ENCODE measurements at places on chromosomes 1 and 21.

GRCh38 chr1:899636-900317, 23.9 kb upstream of the SAMD11 start:
- no peak overlapping the region for H3K27ac ChIP-seq
- no peak for DNase-seq
- H3K36me3 ChIP-seq: no peaks in the 10 kb centered on the region
- H3K4me1 ChIP-seq: no peaks in the 10 kb centered on the region

GRCh38 chr21:35375115-35375514, 326.0 kb upstream of the RUNX1 start:
- DNase-seq: no peak
- H3K4me3 ChIP-seq: no peak overlapping the region
- no peaks in the 10 kb centered on the region for H3K4me1 ChIP-seq
- no peaks in the 10 kb centered on the region for H3K36me3 ChIP-seq
- H3K27me3 ChIP-seq: no peaks in the 10 kb centered on the region
- no peak overlapping the region for H3K27ac ChIP-seq

DNA sequence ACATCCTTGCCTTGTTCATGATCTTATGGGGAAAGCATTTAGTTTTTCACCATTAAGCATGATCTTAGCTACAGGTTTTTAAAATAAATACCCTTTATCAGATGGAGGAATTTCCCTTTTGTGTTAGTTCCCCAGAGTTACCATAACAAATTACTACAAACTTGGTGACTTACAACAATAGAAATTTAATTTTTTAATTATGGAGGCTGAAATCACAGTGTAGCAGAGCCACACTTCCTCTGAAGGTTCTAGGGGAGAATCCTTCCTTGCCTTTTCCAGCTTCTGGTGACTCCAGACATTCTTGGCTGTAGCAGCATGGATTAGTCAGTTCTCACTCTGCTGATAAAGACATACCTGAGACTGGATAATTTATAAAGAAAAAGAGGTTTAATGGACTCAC, 18.5 kb downstream of the MIGA1 start:
- H3K27me3 ChIP-seq: no peaks in the 10 kb centered on the region
- H3K36me3 ChIP-seq: peaks cover 10% of the 10 kb centered on the region
- H3K4me3 ChIP-seq: no peak overlapping the region
- no peak overlapping the region for H3K27ac ChIP-seq
- no peaks in the 10 kb centered on the region for H3K4me1 ChIP-seq
- DNase-seq: no peak

DNA sequence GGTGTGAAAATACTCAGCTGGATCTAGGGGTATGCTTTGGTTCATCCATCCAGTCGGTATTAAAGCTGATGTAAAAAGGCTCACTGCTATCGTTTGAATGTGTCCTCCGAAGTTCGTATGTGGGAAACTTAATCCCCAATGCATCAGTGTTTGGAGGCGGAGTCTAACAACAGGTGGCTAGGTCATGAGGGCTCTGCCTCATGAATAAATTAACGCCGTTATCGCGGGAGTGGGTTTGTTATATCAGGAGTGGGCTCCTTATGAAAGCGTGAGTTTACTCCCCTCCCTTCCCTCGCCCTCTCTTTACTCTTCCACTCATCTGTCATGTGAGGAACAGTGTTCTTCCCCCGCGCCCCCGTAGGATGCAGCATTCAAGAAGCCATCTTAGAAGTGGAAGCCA, 48.9 kb upstream of the ZNF281 start:
- H3K27ac ChIP-seq: no peak overlapping the region
- no peaks in the 10 kb centered on the region for H3K4me1 ChIP-seq
- no peak for DNase-seq
- no peaks in the 10 kb centered on the region for H3K27me3 ChIP-seq
- no peaks in the 10 kb centered on the region for H3K36me3 ChIP-seq

DNA sequence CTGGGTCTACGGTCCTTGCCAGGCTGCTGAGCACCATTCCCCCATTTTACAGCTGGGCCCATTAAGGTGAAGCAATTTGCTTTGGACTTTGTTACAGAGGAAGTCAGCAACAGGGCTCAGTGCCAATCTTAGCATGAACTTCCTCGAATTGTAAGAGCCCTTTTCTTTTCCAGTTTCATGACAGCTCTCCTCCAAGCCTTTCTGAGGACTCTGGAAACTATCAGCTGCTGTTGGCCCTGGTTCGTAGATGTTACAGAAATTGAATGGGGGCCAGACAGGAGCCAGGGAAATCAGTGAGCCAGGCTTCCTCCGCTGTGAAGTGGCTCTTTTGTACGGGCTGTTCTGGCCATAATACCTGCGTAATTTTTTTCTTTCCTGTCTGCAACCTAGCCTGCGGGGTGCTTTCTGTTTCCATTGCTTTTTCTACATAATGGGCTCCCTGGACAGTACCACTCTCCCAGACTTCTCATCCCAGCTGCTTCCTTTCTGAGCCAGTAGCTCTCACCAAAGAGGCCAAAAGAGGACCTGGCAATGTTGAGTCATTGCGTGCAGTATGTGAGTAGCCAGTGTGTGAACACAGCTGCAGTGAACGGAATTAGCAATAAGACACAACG, 386.3 kb downstream of the DISC1 start:
- H3K4me3 ChIP-seq: no peak overlapping the region
- H3K4me1 ChIP-seq: no peaks in the 10 kb centered on the region
- no peak overlapping the region for H3K27ac ChIP-seq
- H3K36me3 ChIP-seq: no peaks in the 10 kb centered on the region
- H3K27me3 ChIP-seq: no peaks in the 10 kb centered on the region

DNA sequence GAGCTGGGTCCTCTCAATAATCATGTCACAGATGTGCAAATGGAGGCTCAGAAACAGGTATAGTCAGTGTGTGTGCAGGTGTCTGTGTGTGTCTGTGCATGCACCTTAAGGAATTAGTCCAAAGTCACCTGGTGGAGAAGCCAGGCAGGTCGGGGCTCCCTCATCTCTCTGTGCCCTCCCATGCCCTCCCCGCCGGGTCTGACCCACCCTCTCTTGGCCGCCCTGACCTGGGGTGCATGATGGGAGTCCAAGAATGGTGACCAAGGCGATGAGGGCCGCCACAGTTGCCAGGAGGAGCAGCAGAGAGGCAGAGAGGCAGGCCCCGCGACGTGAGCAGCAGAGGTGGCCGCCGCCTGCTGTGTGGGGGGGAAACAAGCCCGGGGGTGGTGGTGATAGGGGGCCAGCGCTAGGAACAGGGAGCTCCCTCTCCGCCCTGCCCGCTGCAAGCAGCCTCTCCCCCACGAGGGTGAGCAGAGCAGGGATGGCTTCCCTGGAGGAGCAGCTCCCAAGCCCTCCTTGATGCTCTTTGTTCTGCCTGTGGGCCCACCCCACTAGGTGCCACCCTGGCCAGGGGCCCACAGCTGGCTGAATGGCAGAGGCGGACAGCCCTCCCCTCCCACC, 3.9 kb downstream of the LDLRAD1 start:
- no peaks in the 10 kb centered on the region for H3K36me3 ChIP-seq
- no peak overlapping the region for H3K27ac ChIP-seq
- no peak for DNase-seq
- no peak overlapping the region for H3K4me3 ChIP-seq

- DNase-seq: no peak
- H3K27me3 ChIP-seq: no peaks in the 10 kb centered on the region
- no peak overlapping the region for H3K4me3 ChIP-seq
- H3K27ac ChIP-seq: no peak overlapping the region
- no peaks in the 10 kb centered on the region for H3K4me1 ChIP-seq
These were observed 20.7 kb downstream of the ZNF695 start for GRCh38 chr1:246987083-246987690.

DNA sequence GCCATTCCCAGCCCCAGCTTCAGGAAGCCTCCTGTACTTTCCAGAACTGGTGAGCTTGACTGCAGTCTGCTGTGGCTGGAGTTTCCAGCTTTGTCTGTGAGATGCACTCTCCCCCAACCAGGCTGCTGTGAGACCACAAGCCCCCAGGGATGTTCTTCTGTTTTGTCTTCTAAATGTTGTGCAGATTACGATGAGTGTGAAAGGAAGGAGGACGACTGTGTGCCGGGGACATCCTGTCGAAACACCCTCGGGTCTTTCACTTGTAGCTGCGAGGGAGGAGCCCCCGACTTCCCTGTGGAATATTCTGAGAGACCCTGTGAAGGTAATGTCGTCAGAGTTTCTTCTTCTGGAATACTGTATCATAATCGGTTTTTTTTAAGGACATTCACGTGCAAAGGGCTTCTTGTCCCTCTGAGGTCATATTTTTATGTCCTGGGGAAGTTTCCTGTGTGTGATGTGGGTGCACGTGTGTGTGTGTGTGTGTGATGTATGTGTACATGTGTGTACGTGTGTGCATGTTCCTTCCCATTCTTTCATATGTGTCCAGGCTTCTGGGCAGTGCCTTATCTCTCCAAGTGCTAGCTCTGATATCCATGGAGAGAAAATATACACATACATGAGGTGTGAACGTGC, 49.9 kb downstream of the UMODL1 start:
- H3K4me1 ChIP-seq: no peaks in the 10 kb centered on the region
- H3K36me3 ChIP-seq: no peaks in the 10 kb centered on the region
- DNase-seq: no peak
- no peaks in the 10 kb centered on the region for H3K27me3 ChIP-seq

DNA sequence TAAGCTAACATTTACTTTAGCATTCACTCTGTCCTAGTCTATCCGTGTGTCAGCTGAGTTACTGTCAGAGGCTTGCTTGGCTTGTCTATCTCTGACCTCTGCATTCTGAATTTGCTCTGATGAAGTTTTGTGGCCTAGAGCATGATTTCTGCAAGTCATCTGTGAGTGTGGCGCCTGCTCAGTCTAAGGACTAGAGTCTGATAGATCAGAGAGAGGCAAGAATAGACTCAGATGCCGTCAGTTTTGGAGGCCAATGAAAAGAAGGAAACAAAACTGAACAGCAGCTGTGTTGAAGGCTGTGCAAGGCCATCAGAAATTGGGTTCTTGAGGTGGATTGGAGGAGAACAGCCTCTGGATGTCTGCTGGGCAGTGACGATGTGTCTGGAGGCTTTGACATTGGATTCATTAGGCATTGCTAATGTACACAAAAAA, 573.1 kb downstream of the USP25 start:
- H3K27ac ChIP-seq: peak overlapping the region; percentile 79
- H3K4me3 ChIP-seq: no peak overlapping the region
- H3K27me3 ChIP-seq: no peaks in the 10 kb centered on the region
- H3K36me3 ChIP-seq: no peaks in the 10 kb centered on the region
- DNase-seq: no peak

GRCh38 chr1:225642177-225642576, 10.7 kb downstream of the ENAH start:
- no peaks in the 10 kb centered on the region for H3K27me3 ChIP-seq
- H3K27ac ChIP-seq: no peak overlapping the region
- no peaks in the 10 kb centered on the region for H3K4me1 ChIP-seq
- DNase-seq: no peak

DNA sequence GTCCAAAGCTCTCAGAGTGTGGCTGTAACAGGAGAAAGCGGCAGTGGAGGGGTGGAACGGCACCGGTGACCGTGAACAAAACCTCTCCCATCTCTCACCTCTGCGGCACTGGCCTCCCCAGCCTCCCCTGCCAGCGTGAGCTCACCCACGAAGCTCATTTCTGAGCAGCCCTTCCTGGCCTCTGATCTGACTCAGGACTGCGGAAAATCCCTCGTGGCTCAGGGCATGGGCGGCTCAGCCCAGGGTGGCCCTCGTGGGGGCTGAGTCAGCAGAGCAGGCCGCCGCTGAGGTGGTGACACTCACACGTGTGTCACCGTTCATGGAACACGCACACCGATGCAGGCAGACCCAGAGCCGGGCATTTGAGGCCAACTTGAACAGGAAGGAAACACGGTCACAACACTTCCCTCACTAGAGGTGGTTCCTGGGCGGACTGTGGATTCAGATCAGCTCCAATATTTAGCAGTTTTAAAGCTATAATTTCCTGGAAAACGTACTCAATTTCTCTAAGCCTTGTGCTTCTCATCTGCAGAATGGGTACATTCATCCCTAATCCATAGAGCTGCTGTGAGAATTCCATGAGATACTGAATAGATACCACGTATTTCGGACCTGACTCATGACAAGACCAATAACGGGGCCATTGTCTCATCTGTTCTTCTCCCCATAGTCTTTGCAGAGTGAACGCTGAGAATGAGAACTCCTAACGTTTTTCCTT, 115.0 kb upstream of the TMPRSS2 start:
- no peak overlapping the region for H3K27ac ChIP-seq
- H3K27me3 ChIP-seq: no peaks in the 10 kb centered on the region
- H3K4me3 ChIP-seq: no peak overlapping the region
- DNase-seq: no peak
- H3K36me3 ChIP-seq: no peaks in the 10 kb centered on the region

GRCh38 chr1:6513320-6513801, 21.9 kb upstream of the PLEKHG5 start:
- H3K27me3 ChIP-seq: no peaks in the 10 kb centered on the region
- H3K4me1 ChIP-seq: no peaks in the 10 kb centered on the region
- no peak overlapping the region for H3K4me3 ChIP-seq

DNA sequence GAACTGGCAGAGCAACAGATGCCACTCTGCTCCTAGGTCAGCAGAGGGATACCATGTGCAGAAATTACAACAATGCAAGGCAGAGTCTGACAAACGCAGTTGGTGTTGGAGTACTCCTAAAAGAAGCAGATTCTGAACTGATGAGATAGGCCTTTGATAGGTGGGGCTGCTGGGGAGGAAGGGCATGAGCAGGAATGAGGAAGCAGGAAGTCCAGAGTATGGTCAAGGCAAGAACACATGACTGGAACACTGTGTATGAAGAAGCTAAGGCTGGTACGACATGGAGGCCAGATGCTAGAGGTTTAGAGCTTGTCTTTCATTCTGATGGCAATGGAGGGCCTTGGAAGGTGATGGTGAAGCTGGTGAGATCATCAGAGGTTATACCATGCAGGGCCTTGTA, 11.5 kb upstream of the THRAP3 start:
- no peak for DNase-seq
- no peak overlapping the region for H3K27ac ChIP-seq
- H3K4me1 ChIP-seq: no peaks in the 10 kb centered on the region
- H3K36me3 ChIP-seq: no peaks in the 10 kb centered on the region
- H3K4me3 ChIP-seq: no peak overlapping the region

DNA sequence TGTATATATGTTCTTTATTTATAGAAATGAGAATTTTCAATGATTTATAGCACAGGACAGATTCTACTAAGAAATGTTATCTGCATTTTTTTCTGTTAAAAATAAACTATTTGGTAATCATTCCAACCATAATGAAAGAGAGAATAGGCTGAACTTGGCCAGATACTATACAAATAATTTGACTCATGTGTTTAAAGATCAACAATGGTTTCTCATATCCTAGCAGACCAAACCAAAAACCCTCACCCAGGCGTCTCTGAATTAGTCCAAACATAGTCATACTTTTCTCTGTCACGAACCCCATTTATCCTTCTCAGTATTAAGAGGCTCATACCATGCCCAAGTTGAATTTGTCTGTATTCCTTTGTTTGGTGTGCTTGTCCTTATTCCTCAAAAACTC, 40.3 kb downstream of the RPE65 start:
- no peaks in the 10 kb centered on the region for H3K4me1 ChIP-seq
- no peaks in the 10 kb centered on the region for H3K27me3 ChIP-seq
- no peak for DNase-seq
- no peak overlapping the region for H3K4me3 ChIP-seq
